ENCODE measurements at places on chromosomes 12 and 14.

GRCh38 chr14:24309538-24310264 lies at the start of gene LTB4R2:
Gene LTB4R2 (plus strand): TSS chr14:24310140. CDS start chr14:24310665, 525 bp downstream.
- no peak for DNase-seq

- no peak for DNase-seq
These were observed 85.5 kb downstream of the ACTN1 start for GRCh38 chr14:68893566-68893965.

- DNase-seq = no peak
These were observed 218.3 kb upstream of the OR4E1 start for GRCh38 chr14:21891921-21892320.

- no peak for DNase-seq
These were observed 124.5 kb downstream of the KCNA5 start for GRCh38 chr12:5168148-5168547.

DNA sequence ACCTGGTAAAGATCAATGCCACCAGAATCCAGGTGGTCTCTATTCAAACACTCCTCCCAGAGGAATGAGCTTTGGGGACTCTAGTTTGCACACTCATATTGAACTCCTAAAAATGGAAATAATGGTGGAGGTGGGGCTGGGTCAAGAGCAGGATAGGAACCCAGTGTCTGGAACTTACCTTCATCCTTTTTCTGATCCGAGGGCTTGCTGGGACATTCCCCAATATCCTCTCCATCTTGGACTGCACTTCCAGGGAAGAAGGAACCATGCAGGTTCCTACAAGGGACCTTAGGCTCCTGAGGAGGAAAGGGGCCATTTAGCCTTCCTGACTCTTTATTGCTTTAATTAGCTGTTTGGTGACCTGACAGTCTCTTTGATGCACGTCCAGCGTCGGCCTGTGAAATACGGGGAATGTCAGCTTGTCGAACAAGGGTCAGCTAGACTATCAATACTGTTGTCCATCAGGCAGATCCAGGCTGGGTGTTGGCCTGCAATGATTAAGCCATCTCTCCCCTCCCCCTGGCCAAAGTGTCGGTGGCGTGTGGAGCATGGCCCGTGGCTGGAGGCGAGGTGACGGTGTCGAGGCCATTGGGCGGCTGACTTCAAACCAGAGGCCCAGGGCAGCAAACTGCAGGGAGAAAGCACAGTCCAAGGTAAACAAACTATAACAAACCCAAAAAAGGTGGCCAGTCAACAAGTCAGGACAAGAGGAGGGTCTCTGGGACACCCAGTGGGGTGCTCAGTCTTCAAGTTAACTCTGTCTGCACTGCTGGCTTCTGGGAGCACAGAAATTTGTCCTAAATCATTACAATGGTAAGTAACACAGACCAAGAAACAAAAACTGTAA lies 405.2 kb upstream of the TBX3 start:
- DNase-seq = no peak

DNA sequence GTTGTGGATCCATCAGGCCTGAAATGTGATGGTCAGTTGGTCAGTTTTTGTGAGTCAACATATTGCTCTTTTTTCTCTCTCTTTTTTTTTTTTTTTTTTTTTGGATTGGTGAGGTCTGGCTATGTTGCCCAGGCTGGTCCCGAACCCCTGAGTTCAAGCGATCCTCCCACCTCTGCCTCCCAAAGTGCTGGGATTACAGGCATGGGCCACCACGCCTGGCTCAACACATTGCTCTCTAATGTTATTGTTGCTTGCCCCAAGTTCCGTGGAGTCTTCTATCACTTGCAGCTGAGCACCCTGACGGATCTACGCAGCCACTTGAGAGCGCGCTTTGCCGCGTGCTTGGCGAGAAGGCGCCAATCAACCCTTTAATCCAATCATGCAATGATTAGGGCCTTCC lies 69.5 kb upstream of the DIO3 start:
- no peak for DNase-seq

- no peak for DNase-seq
These were observed 126.4 kb downstream of the ATP23 start for GRCh38 chr12:58067610-58068387.

- no peak for DNase-seq
These were observed 422.4 kb upstream of the OR4E1 start for GRCh38 chr14:22095860-22096513.

- DNase-seq = no peak
These were observed 186.7 kb upstream of the VASH1 start for GRCh38 chr14:76574416-76575095.

GRCh38 chr14:92978229-92979021 lies 55.5 kb downstream of the CHGA start:
- DNase-seq = no peak

DNA sequence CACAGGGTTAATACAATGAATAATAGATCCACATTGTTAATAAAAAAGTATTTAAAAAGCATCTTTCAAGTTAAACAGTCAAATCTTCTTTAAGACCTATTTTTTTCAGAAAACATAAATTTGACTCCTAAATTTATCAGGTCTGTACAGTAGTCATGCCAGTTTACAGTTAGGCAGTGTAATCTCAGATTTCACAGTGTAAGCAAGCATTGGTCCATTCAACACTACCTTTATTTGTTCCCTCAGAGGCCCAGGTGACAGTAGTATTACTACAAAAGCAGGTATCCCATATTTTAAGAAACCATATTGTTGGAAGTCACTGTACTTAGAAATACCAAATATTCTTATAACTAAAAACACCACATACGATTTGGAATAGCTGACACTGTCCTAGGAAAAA lies 6.1 kb downstream of the ATP2B1 start:
- DNase-seq = peak; percentile 11

GRCh38 chr12:50401500-50402081 lies 906 bp downstream of the LARP4 start:
- no peak for DNase-seq

DNA sequence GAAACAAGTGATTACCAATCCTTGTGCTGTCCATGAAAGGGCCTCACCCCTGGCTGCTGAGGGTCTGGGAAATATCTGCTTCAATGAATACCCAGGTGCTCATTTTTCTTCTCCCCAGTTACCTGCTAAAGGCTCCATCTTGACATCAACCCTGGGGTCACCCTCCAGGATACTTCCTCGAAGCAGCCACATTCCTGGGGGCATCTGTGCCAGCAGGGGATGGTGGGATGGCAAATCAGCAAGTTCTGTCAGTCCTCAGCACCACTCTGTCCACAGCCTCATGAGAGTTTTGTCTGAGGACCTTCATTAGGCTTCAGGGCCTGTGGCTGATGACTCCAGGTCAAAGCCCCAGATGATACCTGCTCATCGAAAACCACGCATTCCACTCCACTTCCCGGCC lies 124.8 kb downstream of the ZFP36L1 start:
- no peak for DNase-seq

- no peak for DNase-seq
These were observed 52.6 kb downstream of the HECTD1 start for GRCh38 chr14:31154956-31155355.

DNA sequence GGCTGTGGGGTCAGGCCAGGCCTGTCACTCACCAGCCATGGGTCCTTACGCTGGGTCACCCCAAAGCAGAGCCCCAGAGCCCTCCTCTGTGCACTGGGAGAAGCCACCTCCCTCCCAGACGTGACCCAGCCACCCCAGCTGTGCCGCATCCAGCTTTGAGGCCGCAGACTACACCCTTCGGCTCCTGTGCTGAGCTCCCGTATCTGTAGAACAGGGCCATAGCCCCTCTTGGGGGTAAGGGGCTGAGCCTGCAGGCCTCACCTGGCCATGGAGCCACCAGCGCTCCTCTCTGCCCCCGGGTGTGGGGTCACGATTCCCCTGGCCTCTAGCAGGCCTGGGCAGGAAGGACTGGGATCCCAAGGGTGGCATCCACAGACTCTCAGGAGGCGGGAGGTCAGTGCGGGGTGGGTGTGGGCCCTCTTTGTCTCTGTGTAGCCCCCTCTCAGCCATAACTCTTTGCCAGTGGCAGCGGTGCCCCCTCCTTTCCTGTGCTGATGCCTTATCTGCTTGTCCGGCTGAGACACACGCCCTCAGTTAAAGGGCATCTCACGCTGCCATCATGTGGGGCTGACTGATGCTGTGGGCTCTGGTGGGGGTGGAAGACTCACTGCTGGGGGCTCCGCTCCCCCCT lies 16.3 kb downstream of the ASPG start:
- no peak for DNase-seq

- no peak for DNase-seq
These were observed 5.6 kb downstream of the SH2B3 start for GRCh38 chr12:111411185-111411764.

DNA sequence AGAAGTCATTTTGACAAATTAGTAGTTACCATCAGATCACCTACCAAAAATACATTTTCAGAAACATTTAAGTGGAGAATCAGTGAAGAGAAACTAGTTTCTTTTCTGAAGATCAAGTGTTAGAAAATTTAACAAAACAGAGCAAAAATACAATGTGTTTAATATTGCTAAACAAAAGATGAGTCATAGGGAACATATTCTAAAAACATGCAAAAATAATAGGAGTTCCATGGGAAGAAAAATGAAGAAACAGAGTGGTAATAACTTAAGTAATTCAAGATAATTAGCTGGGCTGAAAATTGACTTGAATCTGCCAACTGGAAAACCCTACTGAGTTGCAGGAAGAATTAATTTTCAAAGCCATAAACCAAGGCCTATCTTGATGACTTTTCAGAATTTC lies 111.5 kb upstream of the KITLG start:
- DNase-seq = no peak

DNA sequence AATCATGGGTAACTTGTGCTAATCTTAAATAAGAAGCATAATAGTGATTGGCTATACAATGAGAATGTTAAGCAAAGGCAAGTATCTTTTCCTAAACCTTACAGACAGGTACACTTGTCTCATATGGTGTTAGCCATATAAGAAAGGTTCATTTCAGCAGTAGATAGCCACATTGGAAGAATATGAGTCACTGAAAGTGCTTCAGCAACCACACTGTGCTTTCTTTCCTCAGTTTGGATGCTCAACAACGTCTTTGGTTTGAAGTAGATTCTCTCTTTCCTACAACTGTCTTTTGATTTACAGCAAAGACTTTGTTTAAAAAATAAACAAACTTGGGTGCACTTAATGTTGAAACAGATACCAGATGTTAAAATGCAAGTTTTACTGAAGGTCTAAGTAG lies 8.9 kb downstream of the DDHD1 start:
- DNase-seq = no peak

GRCh38 chr12:111249018-111249370 lies 119.9 kb downstream of the PHETA1 start:
- no peak for DNase-seq

DNA sequence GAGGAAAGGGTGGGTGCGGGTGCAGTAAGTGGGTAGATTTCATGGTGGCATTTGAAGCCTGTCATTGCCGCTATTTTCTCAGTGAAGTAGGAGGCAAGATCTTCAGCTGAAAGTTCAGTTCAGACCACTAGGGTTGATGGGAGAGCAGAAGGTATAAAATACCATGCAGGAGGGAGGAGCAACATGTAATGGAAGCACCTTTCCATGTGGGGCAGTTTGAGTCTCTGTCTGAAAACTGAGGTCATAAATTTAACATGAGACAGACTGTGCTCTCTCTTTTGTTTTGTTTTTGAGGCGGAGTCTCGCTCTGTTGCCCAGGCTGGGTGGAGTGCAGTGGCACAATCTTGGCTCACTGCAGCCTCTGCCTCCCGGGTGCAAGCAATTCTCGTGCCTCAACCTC lies 22.7 kb downstream of the LRRC74A start:
- peak; percentile 19 for DNase-seq

DNA sequence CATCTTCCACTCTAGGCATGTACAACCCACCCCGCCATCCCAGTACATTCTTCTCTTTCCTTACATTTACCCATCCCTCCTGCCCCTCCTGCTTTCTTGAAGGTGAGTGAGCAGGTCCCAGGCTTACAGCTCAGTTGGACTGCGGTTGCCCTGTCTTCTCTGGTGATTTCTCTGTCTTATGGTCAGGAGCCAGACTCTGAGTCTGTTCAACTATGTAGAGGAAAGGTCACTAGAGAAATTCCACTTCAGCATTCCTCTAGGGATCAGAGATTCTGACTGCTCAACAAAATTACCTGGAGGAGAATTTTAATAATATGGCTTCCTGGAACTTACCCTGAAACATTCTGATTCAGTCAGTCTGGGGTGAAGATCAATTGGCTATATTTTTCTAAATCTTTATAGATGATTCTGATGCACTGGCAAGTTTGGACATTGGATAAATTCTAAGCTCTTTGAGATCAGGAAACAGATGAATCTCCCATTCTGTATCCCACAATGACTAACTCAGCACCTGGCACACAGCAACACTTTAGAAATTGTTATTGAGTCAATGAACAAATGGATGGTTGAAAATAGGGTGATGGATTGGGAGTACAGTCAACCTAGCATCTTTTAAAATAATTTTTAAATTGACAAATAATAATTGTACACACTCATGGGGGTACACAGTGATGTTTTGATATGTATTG lies 128.6 kb upstream of the HIF1A start:
- no peak for DNase-seq

DNA sequence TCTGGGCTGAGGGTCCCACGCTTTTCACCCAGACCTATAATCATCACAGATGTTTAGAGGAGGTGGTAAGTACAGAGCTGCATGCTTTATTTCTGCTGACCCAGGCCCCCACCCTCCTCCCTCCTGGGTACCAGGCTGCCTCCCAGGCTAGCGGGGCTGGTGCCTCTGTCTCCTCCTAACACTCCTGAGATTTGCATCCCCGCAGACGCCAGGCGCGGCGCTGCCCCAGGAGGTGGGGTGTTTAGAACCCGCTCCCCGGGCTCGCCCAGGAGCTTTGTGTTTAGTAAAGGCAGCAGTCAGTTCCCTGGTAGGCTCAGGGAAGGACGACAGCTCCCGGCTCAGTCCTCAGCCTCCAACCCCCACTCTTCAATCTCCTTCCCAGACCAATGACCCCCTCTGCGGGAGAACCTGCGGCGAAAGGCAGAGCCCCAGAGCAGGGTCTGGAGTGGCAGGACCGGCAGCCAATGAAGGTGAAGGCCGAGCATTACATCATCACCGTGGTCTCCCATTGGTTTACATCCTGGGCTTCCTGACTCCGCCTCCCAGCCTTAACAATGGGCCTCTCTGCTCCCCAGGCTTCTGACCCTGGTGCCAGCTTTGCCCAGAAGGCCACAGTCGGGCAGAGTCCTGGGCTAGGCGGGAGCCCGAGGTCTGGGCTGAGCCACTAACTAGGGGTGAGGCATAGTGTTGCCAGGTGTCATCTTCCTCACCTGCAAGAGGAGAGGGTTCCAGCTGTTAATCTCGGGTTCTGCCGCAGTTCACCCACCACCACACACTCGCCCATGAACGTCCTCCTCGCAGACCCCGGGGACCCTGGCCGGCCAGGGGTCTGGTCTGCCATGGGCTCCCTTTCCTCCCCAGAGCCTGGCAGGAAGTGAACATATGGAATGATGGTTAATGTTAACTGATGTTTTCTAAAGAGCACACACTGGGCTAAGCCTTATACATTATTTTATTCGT lies 57.5 kb downstream of the CALM1 start:
- DNase-seq = peak; percentile 95

DNA sequence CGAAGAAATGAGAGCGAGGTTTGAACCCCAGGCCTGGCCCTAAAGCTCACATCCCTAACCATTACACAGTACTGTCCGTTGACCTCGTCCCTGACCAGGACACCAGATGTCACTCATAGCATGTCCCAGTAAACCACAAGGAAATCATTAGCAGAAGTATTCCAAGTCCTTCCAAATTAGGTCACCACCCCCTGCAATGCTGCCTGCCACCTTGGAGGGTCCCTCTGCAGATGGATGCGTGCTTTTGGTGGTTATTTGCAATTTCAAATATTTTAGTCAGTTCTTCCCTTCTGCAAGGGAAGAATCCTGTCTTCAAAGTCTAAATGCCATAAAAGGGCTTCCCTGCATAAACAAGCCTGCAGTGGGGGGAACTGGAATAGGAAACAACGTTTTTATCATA lies 71.3 kb downstream of the CLMN start:
- no peak for DNase-seq

GRCh38 chr14:42671636-42672035 lies 1065.0 kb downstream of the LRFN5 start:
- DNase-seq = no peak

GRCh38 chr14:24135834-24136683 lies at the start of gene PSME1:
Gene PSME1 (plus strand): TSS chr14:24136194. CDS start chr14:24136263, 69 bp downstream.
- peak; percentile 96 for DNase-seq

Measured in NCI-H526 (cell line).